NCI-H187 treated with DMSO at 0.1 percent for 48 hours (cell line): ENCODE measurements at places on chromosomes 7 and 10.

DNA sequence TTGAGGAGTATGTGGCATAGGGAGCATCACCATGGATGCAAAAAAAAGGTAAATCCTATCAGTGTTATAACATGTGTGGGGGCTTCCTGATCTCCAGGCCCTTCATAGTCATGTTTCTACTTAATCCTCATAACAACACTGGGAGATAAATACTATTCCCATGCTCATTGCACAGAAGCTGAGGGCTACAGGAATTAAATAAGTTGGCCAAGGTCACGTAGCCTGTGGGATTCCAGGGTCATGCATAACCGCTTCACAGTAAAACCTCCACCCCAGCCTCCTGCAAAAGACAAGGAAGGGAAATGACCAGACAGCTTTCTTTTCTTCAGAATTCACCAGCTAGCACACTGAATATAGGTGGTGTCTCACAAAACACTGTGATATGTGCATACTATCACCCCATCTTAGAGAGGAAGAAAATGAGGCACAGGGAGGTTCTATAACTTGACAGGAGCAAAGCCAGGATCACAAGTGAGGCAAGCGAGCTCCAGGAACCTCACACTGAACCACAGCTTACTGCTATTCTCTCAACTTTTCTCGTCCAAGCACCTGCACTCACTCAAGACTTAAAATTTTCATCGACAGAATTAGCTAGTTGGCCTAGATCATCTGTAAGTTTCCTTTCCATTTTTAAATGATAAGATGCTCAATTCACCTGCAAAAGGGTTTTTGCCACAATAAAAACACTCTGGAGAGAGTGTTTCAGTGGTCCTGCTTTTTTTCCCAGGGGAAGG lies 13.4 kb downstream of the JAZF1 start:
- DNase-seq: no peak

DNA sequence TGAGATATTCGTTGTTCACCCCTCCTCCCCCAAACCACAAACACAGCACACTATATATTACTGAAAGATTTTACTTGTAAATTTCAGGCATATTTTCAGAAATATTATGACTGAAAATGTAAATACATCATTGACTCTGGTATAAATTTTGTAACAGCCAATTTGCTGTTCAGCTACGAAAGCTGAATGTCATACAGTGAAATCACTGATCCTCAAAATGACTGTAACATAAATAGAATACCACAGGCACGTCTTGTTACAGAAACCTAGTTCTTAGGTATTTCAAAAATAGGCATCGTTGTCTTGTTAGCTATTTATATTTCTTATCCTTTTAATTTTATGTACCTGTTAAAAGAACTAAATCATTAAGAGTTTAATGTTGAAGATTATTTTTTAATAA lies 15.1 kb downstream of the TRUB1 start:
- DNase-seq: no peak

- no peak for DNase-seq
These were observed 533.7 kb upstream of the IGFBP3 start for GRCh38 chr7:46454816-46455215.

GRCh38 chr10:49090189-49090575 lies 25.1 kb downstream of the VSTM4 start:
- no peak for DNase-seq

DNA sequence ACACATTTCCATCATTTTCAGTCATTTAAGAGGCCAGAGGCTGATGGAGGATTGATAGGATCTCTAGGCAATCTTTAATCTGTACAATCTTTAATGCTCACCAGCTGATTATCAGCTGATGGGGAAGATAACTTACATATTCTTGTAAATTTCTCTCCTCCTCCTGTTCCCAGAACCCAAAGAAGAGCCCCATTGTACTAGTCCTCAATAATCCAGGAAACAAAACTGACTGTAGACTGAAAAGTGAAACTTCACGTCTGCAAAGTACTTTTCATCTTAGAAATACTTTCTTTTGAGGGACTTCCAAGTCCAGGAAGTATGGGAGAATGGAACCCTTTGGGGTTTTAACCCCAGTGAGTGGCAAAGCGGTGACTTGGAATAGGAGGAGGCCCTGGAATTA lies 283.3 kb downstream of the FRMD4A start:
- no peak for DNase-seq
